Calu3 (cell line): ENCODE measurements at places on chromosomes 7 and 10. TPM values are rescaled to one million over a fixed set of nuclear protein-coding genes. Genes with fewer than 3 reads are reported as not detected.

SLC29A4 gene
- 1.9 and 2.5 TPM in 2 replicates for total RNA-seq

DNA sequence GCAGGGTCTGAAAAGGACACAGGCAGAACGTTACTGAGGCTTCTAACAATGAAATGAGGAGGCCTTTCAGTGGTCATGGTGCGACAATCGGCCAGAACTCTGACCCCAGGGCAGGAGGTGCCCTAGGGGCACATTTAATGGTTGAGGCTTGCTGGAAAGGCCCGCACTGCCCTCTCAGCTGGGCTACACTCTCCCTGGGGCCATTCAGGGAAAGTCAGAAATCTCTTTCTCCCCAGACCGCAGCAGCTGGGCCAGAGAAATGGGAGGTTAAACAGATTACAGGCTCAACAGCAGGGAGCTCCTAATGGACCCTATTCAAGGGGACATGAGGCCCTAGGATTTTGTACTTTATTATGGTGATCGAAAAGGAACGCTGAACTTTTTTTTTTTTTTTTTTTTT lies 85.6 kb upstream of the FGFR2 start:
- no peak for DNase-seq

GRCh38 chr10:5283305-5284158 lies 81.2 kb upstream of the UCN3 start:
- DNase-seq: peak; percentile 83

GRCh38 chr7:47719675-47720074 lies 137.8 kb upstream of the TNS3 start:
- DNase-seq: no peak

DNA sequence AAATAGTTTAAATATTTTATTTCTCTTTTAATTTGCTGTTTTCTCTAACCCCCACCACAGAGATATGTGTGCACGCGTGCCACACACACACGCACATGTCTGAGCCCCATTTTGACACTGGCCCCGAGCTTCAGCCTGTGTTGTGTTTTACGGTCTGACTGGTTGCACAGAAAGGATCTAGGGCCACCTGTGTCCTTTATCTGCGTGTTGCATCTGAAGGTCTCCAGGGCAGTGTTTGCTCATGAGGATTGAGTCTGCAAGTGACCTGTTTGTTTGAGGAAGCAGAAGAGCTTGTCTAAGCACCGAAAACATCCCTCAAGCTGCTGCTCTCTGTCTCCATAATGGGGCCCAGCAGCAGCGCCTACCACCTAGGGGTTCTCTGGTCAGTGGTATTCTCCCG lies 266.4 kb upstream of the LYZL1 start:
- DNase-seq: no peak

DNA sequence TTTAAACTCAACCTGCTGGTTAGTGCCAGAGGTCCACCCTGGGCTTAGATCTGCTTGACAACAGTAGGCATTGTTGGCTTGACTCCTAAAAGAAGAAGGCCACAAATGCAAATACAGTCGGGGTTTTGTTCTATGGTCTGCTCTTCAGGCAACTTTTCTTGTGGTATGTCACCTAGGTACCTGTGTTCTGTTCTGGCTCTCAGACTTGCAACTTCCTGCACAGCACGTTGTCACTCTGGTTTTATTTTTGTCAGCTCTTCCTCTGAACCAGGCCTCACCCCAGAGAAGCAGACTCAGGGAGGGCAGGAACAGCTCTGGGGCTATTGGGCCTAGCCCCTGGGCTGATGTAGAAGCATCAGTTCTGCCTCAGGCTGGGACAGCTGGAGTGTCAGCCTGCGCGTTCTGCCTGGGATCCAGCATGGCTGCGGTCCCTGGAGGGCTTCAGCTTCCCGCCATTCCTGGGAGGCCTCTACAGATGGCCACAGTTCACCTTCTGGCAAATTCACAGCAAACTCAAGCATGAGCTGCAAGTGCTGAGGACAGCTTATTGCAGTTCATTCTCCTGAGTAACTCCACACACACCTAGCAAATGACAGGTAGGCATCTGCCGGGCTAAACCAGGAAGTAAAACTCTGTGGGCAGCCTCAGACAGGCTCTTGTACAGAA lies 11.0 kb upstream of the PDCD4 start:
- no peak for DNase-seq

GRCh38 chr7:37893359-37893758 lies 23.3 kb downstream of the SFRP4 start:
- no peak for DNase-seq

ATOH7 gene
- total RNA-seq: not detected in 2 replicates

DNAH11 gene
- 1.6 and 1.9 TPM in 2 replicates for total RNA-seq

GRCh38 chr10:35396560-35397434 lies 60.5 kb downstream of the CCNY start:
- DNase-seq: no peak
